ENCODE measurements at places on chromosomes 4 and X.

GRCh38 chr4:20266215-20267082 is 14.7 kb downstream of the SLIT2 start:
- DNase-seq, result no peak

DNA sequence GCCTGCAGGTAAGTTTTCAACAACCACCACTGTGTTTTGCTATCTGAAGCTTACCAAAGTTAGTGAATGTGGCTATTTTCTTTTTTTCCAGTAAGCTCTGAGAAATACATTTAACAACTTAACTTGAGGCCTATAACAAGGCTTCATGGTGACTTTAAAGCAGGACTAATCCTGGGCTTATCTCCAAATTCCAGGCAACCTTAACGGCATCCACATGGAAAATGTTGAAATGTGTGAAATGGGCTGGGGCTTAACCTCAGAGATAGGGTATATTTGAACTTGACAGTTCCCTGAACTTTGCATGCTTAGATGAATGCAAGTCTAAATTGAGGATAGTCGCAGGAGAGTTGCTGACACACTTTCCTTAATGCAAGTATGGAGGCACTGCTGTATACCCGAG is 539.2 kb downstream of the GALNTL6 start:
- no peak for DNase-seq

DNA sequence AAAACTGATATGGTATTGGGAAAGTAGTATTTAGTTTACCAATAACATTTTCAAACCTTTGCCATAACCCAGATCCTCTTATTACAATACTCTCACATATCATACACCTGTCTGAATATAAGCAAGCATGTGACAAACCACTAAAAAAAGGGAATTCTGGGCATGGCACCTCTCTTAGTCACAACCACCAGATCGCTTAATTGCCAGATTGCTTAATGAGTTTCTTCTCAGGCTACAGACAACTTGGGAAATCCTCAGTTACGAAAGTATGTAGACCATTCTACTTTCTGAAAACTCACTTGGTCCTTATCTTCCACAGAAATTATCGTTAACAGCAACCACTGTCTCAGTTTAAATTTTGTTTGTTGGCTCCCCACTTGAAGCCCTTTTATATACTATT is 2.1 kb downstream of the NAF1 start:
- no peak for DNase-seq

GRCh38 chrX:2325076-2325784 is 175.5 kb downstream of the DHRSX start:
- no peak for DNase-seq

- DNase-seq, result no peak
Observed at GRCh38 chr4:154194649-154195048, 296.9 kb downstream of the DCHS2 start.

- no peak for DNase-seq
Observed at GRCh38 chr4:142091691-142092182, 455.4 kb downstream of the IL15 start.

DNA sequence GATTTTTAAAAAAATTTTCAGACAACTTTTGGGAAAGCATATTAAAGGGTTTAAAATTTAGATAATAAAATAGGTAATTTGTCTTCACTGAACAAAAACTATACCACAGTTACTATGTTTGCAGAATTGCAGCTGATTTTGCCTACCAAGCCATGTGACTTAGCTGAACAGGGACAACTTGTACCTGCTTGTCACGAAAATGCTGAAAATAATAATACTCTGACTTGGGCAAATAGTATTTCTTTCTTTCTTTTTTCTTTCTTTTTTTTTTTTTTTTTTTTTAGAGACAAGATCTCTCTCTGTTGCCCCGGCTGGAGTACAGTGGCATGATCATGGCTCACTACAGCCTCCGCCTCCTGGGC is 225.2 kb upstream of the PPP1R2C start:
- no peak for DNase-seq

- DNase-seq, result peak; percentile 18
Observed at GRCh38 chrX:103776546-103776945, at the start of gene PLP1. PLP1 (plus strand) TSS chrX:103776840; CDS start chrX:103776996, 156 bp downstream.
